A549 treated with ZK216348 at 1 μM for 4 hours (cell line): ENCODE measurements at places on chromosomes 16 and 17. TPM values are rescaled to one million over a fixed set of nuclear protein-coding genes. Genes with fewer than 3 reads are reported as not detected.

RGS9 gene
- total RNA-seq = 6.0 to 10.6 TPM (median 7.1 TPM) in 5 replicates

AHSP gene
- total RNA-seq = not detected in 5 replicates

FLYWCH2 gene
- total RNA-seq = 34.4 to 57.2 TPM (median 48.8 TPM) in 5 replicates

CSH1 gene
- not detected in 5 replicates for total RNA-seq

GNAO1 gene
- total RNA-seq = 0.36 to 1.0 TPM (median 0.49 TPM) in 5 replicates

SLC7A6OS gene
- total RNA-seq = 11.0 to 14.3 TPM (median 11.8 TPM) in 5 replicates

TMIGD1 gene
- total RNA-seq = not detected in 5 replicates

NUBP1 gene
- total RNA-seq = 42.6 to 48.5 TPM (median 46.3 TPM) in 5 replicates

DOC2B gene
- 1.2 to 2.4 TPM (median 1.7 TPM) in 5 replicates for total RNA-seq

KCNJ2 gene
- 0.06 to 0.20 TPM (median 0.09 TPM) in 5 replicates for total RNA-seq

HSDL1 gene
- total RNA-seq = 14.6 to 19.7 TPM (median 18.5 TPM) in 5 replicates

SECTM1 gene
- 1.4 to 4.2 TPM (median 1.8 TPM) in 5 replicates for total RNA-seq

ABCC12 gene
- 0.06 to 0.22 TPM (median 0.20 TPM) in 3 of 5 replicates, not detected in the others for total RNA-seq

TPSD1 gene
- total RNA-seq = not detected in 5 replicates

GRAPL gene
- total RNA-seq = not detected in 5 replicates

CAMTA2 gene
- total RNA-seq = 24.5 to 43.4 TPM (median 34.9 TPM) in 5 replicates

TUBG2 gene
- 19.6 to 25.9 TPM (median 22.6 TPM) in 5 replicates for total RNA-seq

CHAD gene
- total RNA-seq = not detected in 5 replicates

REXO5 gene
- 3.5 to 6.0 TPM (median 4.5 TPM) in 5 replicates for total RNA-seq

KRTAP4-1 gene
- total RNA-seq = 0.32 TPM in 1 of 5 replicates, not detected in the others

TMEM92 gene
- total RNA-seq = 18.3 to 24.2 TPM (median 20.8 TPM) in 5 replicates

HBA2 gene
- 0.79 TPM in 1 of 5 replicates, not detected in the others for total RNA-seq

ABCA9 gene
- total RNA-seq = not detected in 5 replicates
